ENCODE measurements at places on chromosomes 5 and 9.
A peak's percentile ranks its signal among the peaks of the same experiment; 100 is the strongest.

GRCh38 chr9:91758491-91758981, 191.5 kb downstream of the ROR2 start:
- no peak for DNase-seq
- H3K27me3 ChIP-seq, result peaks cover 10% of the 10 kb centered on the region
- no peaks in the 10 kb centered on the region for H3K36me3 ChIP-seq
- H3K4me3 ChIP-seq, result no peak overlapping the region
- H3K4me1 ChIP-seq, result no peaks in the 10 kb centered on the region
- H3K27ac ChIP-seq, result no peak overlapping the region

GRCh38 chr5:134506054-134507039, 19.1 kb upstream of the JADE2 start:
- peak overlapping the region; percentile 59 for H3K4me3 ChIP-seq
- peak overlapping the region; percentile 84 for H3K27ac ChIP-seq
- no peaks in the 10 kb centered on the region for H3K36me3 ChIP-seq

DNA sequence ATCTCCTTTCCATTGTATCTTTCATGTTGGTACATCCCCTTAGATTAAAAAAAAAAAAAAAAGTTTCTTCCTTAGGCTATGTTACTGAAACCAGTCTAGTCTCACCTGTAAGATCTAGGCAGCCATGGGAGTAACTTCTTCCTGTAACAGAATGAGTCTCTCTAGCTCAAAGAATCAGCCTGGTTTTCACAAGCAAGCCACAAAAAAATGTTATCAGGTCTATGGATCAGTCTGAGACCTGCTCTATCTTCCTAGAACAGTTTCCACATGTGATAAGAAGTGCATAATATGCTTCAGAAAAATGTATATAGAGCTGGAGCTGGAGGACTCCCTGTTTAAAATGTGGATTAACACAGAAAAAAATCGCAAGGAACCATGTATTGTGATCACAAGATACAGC, 53.8 kb downstream of the ARRDC3 start:
- H3K27ac ChIP-seq, result no peak overlapping the region
- no peak for DNase-seq
- H3K27me3 ChIP-seq, result no peaks in the 10 kb centered on the region
- no peaks in the 10 kb centered on the region for H3K4me1 ChIP-seq
- H3K36me3 ChIP-seq, result no peaks in the 10 kb centered on the region

DNA sequence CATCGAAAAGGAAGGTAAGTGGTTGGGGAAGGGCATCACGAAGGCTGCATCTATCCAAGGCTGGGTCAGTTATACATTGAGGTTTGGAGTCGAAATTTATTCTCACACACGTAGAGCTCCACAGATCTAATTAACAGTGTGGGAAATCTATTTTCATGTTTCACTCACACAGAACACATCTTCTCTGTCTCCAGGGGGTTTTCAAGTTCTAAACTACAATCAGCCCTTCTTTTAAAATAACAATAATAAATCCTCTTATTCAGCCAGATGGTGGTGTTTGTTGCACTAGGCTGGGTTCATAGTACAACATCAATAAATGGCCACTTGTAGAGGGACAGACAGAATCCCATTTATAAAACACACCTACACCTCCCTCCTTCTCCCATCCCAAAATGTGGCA, 174.5 kb upstream of the KLF9 start:
- no peak for DNase-seq
- H3K4me1 ChIP-seq, result peaks cover 63% of the 10 kb centered on the region
- H3K27ac ChIP-seq, result peak overlapping the region; percentile 88
- H3K36me3 ChIP-seq, result no peaks in the 10 kb centered on the region

DNA sequence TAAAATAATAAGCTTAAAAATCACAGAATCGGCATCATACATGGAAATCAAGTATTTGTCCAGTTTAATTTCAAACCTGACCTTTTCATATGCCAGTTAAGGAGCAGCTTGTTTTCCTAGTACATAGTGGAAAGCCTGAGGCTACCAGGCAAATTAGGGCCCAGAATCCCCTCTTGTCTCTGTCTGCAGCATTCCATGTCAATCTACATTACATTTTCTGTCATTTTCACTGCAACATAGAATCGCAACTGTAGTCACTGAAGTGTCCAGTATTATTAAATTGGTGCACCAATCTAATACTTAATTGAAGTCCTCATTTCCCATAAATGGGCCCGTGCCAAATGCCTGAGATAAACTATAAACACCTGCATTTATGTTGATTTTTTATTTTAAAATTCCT, 1352.2 kb upstream of the ACO1 start:
- no peak overlapping the region for H3K4me3 ChIP-seq
- no peak overlapping the region for H3K27ac ChIP-seq
- H3K36me3 ChIP-seq, result no peaks in the 10 kb centered on the region
- no peak for DNase-seq
- H3K4me1 ChIP-seq, result no peaks in the 10 kb centered on the region

GRCh38 chr5:159184858-159185381, 24.4 kb downstream of the RNF145 start:
- no peaks in the 10 kb centered on the region for H3K27me3 ChIP-seq
- DNase-seq, result no peak
- peaks cover 72% of the 10 kb centered on the region for H3K4me1 ChIP-seq

GRCh38 chr5:173308226-173308625, 20.0 kb downstream of the STC2 start:
- peaks cover 12% of the 10 kb centered on the region for H3K4me1 ChIP-seq
- H3K27me3 ChIP-seq, result no peaks in the 10 kb centered on the region
- no peak overlapping the region for H3K4me3 ChIP-seq
- no peaks in the 10 kb centered on the region for H3K36me3 ChIP-seq
- no peak overlapping the region for H3K27ac ChIP-seq
- DNase-seq, result no peak

Measured in left ventricle myocardium inferior (tissue), 1 donor.